CD4-positive, alpha-beta T cell treated with Interleukin-4 for 4 hours (primary cell): ENCODE measurements at places on chromosomes 1 and 21.

DNA sequence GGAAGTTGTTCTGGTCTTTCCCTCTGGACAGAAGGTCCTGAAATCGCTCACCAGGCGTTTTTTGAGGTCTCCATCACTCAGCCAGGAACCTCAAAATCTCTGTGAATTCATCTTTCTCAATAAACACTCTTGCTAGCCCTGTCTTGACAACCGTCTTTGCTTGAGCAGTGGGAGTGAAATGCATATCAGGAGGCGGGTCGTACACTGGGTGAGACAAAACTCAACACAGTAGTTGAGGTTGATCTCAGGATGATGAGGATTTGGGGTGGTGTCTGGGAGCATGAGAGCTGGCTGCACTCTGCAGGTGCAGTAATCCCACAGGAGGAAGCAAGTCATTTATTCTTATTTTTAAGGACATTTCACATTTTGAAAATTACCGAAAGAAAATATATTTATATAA, 1.9 kb downstream of the GPR25 start:
- no peak for DNase-seq

DNA sequence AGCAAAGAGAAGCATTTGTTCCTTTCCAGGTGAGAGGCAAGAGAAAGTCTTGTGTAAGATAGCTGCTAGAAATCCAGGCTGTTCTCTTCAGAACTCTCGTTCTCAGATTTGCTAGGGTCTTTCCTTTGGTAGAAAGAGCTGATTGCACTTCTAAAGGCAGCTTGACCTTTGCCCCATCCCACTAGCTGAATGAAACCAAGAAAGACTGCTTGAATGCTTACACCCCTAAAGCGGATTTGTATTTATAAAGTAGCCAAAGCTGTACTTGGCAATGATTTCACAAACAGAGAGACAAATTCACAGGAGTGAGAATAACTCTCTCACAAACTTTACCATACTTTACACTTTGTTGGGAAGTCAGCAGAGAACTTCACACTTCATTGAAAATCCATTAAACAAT, 424.1 kb downstream of the TTLL7 start:
- no peak for DNase-seq

GRCh38 chr1:170711682-170712081, 47.8 kb downstream of the PRRX1 start:
- no peak for DNase-seq

DNA sequence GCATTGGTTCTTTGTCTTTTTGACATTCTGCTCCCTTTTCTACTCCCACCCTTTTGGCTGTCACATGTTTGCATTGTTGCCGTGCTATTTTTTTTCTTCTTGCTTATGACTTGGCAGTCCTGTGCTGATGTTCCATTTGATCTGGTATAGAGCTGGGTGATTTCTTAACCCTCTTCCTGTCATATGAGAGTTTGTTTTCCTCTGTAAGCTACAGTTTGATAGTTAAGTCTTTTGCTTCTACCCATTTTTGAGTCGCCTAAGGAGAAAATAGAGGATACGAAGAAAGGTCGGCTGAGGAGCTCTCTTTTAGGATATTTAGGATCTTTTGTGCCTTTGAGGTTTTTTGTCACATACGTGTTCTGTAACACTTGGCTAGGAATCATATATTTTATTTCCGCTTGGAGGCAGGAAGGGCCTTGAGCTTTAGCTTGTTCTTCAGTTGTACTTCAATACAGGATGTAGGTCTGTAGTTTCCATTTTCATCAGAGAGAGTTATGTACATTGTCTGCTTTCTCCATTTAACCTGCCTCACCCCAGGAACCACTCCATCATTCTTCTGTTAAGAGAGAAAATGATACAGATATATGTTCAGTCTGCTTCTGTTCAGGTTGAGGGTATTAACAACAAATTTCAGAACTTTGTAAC, 150.7 kb downstream of the BACH1 start:
- DNase-seq, result peak; percentile 82

GRCh38 chr1:116544588-116545358, 26.1 kb downstream of the CD58 start:
- no peak for DNase-seq

DNA sequence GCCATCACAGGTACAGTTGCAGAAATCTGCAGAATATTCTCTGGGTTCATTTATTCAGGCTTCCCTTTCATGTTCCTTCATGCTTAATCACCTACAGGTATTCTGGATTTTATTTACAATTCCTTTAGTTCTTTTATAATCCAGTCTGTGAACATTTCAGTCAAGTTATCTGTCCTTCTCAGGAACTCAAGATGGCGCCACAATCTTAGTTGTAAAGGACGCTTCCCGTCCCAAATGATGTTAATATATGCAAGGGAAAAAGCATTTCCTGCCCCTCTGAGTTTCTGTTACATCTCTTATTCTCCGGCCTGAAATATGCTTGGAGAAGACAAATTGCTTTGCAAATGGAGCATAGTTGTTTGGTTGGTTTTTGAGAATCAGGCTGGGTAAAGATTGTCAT, 19.3 kb downstream of the F3 start:
- DNase-seq, result no peak

DNA sequence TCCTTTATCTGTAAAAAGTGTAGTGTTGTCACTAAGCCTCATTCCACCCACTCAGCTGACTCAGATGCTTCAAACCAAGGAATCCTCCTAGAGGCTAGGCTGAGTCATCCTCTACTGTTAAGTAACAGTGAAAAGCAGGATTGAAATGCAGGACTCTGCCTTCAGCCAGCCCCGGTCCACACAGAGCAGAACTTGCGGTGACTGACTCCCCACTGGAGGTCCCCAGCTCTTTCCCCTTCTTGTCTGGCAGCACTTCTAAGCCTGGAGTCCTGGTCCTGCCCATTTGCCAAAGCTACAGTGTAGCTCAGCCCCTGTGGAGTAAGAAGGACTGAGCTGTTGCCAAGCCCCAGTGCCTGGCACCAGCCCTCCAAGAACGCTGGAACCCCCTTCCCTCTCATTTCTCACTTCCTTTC, 1.7 kb downstream of the RAB7B start:
- DNase-seq, result no peak

GRCh38 chr21:35273333-35273732, 224.2 kb upstream of the RUNX1 start:
- no peak for DNase-seq

DNA sequence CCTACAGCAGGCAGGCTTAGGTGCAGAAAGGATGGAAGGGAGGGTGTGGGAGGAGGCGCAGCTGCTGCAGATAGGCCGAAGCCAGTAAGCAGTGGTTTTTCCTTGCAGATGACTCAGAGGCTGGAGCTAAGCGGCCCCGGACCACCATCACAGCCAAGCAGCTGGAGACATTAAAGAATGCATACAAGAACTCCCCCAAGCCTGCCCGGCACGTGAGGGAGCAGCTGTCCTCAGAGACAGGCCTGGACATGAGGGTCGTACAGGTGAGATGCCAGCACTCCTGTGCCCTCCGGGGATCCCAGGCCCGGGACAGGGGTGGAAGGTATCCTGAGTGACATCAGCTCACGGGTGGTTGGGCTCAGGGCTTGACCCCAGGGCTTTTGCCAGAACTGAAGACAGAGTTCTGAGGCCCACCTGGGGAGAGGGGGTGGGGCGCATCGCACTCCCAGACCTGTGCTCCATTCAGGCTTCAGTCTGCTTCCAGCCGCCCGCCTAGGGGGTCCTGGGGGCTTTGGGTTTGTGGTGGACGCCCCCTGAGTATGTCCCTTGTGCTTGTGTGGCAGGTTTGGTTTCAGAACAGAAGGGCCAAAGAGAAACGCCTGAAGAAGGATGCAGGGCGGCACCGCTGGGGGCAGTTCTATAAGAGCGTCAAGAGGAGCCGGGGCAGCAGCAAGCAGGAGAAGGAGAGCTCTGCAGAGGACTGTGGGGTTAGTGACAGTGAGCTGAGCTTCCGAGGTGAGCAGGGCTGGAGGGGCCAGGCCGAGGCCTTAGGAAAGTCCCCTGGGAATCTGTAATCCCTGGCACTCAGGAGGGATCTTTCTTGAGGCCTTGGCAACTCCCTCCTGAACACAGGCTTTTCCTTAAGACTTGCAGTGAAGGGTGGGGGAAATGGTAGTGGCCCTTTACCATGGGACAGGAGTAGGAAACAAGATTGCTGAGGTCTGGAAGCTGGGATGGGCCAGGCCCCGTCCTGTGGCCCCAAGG, 41.5 kb downstream of the LHX4 start:
- DNase-seq, result no peak

DNA sequence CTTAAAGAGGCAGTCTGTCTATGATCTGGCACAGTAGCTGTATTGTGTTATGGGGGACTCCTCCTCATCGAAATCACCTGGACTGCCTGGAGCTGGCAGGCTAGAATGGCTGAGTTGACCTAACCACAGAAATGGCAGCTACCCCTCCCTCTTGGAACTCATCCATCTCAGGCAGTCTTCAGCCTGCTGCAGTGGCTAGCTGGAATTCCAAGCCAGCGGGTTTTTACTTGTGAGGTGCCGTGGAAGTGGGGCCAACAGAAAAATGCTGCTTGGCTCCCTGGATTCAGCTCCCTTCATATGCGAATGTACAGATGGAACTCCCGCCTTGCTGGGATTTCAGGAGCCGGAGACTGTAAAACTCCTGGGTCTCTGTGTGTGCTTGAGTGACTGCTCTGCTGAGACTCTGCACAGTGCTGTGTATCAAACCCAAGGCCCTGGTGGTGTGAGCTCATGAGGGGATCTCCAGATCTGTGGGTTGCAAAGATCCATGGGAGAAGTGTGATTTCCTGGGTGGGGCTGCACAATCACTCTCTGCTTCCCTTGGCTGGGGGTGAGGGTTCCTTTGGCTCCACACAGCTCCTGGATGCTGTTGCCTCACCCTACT, 316.9 kb downstream of the CTH start:
- DNase-seq, result no peak

DNA sequence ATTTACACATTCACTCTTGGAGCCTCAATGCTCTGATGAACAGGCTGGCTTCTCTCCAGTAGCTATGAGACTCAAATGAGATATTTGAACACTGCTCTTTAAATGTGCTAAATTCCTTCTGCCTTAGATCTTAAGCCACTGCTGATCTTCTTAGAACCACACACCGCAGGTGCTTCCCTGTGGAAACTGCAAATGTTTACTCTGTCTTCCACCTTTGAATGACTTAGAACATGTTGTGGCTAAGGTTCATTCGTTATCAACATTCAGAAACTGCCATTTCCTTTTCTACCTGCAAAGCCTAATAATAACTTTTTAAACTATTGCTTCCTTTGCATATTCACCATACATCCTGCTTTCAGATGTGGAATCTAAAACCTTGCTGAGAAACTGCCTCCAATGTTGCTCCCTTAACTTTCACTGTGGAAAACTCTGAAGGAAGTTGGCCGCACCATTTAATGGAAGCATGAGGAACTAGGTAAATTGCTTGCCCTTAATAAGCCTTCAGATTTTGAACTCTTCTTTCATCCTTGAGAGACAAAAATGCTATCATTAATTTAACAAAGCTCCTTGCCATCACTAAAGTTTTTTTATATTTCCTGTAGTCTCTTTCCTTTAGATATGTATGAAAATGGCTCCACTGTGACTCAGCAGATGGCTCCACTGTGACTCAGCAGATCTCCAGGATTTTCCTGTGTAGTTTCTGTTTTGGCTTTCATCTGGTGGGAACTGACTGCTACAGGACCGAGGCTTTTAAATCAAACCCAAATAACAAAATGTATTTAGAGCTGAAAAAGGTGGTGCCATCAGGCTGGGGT, 143.8 kb downstream of the TNFSF18 start:
- DNase-seq, result peak; percentile 39

GRCh38 chr1:27941671-27942540, 7.1 kb downstream of the SMPDL3B start:
- no peak for DNase-seq

DNA sequence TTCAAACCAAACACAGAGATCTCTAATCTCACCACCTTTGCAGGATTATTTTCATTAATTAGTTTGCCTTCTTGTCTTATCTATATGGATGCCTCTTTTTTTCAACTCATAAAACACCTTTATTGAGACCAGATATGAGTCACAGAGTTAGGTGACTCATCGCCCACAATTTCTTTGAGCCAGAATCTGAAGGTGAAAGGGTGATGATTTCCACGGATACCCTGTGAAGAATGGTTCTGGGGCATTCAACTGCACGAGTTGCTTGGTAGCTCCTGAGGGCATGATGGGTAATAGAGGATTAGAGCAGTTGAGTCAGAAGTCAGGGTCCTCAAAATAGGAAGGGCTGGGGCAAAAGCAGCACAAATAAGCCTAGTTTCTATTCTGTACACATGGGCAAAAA, 128.2 kb downstream of the TBX19 start:
- DNase-seq, result peak; percentile 90

DNA sequence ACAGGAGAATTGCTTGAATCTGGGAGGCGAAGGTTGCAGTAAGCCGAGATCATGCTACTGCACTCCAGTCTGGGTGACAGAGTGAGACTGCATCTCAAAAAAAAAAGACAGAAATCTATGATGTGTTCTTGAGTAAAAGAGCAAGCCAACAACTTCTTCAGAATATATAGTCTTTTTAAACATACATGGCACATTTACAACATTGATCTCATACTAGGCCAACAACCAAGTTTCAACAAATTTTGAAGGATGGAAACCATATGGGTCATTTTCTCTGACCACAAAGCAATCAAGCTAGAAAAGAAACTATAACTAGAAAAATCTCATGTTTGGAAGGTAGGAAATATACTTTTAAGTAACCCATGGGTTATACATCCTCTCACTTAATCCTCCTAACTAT, 38.3 kb downstream of the PAFAH2 start:
- DNase-seq, result no peak

- no peak for DNase-seq
Observed at GRCh38 chr1:159996653-159997052, 35.1 kb downstream of the PIGM start.

DNA sequence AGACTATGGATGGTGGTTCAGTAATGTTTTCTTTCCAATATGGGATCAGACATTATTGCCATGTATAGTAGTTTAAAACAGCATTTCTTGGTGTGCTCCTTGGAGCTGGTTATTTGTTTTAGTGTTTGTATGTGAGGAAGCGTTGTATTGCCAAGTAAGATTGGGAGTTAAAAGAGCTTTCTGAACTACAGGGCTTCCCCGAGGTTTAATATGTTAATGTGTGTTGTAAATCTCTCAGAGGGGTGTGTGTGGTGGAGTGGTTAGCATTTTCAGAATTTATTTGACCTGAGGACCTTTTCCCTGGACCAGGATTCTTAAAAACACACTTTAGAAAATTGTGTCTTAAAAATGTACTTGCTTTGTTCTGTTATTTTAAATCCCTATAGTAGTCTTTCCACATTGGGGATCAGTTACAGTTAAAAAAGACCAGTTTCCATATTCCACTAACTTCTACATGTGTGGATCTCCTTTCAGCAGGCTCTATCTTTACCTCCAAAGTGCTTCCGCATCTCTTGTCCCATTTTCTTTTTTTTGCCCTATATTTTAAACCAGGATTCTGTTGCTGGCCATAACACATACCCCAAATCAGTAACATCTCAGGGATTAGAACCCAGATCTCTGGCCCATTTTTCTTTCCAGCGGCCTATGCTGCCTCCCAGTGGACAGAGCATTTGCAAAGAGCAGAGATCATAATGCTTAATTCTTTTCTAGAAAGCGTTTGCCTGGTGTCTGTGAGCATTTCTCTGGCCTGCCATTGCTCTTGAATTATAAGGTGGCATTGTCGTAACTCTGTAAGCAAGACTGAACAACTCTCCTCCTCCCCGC, 58.6 kb downstream of the PBX1 start:
- DNase-seq, result no peak
